ENCODE measurements at places on chromosomes 2 and 18.

DNA sequence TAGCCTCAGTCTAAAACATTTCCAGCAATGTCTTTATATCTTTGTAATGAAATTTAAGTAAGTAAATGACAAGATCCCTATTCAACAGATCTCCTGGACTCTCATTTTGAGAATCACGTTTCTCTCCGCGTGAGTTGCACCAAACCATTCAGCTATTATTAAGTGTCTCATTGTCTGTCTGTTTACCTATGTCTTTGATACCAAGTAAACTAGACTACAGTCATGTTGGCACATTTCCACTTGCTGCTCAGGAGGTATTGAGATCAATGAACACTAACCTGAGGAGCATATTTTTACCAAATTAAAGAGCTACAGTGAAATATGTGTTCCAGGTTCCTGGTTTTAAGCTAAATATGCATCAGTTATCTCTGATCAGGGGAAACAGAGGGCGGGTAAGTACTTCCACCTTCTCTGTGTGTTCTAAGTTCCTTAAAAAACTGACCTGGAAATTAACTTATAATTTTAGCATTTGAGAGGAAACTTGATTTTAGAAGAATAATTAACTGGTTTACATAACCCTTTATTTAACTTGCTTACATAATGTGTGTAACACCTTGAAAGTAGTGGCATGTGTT is 125.8 kb downstream of the OSBPL6 start:
- no peak for DNase-seq

DNA sequence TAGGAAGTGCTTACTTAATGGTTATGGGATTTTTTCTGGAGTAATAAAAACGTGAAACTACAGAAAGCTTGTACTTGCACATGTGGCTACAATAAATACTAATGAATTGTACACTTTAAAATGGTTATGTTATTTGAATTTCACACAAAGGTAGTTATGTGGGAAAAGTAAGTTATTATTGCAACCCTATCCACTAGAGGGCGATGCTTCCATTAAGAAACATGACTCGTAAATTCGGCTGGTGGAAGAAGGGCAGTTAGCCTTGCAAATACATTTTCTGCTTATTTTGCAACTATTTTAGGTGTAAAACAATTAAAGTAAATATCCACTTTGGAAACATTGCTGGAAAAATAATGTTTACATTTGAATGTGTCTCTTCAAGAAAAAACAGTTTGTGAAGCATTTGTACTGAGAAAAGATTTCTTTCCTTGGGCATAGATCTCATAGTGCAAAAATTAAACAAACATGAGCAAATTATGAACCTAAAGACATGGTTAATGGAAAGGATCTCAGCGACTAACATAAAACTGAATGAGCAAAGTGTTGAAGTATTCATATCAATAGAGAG is 68.1 kb upstream of the CSRNP3 start:
- peak; percentile 58 for DNase-seq

DNA sequence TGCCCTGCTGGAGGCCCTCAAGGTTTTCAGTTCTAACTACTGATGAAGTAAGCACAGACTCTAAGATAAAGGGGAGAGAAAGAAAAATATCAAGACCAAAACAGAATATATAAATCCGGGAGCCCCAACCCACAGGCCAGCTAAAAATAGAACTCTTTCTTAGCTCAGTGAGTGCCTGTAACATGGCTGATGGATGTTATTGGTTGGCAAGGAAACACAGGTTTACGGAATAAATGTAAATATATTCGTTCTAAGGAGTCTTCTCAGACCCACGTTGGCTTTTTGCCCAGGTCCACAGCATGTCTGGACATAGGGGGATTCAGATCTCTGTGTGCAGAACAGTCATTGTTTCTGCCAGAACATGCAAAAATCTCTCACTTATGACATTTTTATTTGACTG is 139.0 kb upstream of the SERPINE2 start:
- no peak for DNase-seq

DNA sequence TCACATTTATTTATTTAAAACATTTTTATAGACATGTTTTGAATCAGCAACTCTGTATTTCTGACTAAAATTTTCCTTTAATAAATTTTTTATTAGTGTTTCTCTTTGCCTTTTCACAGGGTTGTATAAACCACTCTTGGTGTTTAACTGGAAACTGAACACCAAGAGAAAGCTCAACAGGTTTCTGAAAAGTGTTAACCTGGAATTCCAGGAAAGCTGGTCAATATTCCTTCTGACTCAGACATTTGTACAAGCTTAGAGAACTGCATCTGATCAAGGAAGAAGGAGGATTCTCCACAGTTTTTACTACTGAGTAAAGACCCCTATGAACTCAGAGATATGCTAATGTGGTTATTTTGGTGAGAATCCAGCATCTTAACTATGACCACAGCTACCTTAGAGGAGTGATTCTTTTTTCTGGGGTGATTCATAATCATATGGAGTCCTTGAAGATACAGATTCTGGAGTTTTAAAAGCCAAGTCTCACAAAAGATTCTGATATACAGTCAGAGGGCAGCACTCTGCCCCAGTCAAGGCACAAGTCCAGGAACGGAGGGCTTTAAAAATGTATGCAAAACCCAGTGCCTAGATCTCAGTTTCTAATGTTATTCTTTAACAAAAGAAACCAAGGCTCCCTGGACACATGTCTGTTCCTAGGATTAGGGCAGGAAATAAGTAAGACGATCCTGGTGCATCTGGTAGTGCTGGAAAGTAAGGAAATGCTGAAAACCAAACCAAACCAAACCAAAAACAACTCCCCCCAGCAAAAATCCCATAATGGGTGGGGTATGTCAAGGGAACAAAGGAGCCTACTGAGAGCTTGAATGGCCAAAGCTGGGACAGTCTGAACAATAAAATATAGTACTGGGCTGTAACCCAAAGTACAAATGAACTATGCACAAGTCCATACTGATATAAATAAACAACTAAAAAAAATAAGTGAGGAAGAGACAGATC is 85.1 kb upstream of the FZD5 start:
- no peak for DNase-seq

GRCh38 chr2:166716968-166717367 is 171.3 kb upstream of the XIRP2 start:
- no peak for DNase-seq

- no peak for DNase-seq
These were observed 236.8 kb downstream of the ZBTB7C start for GRCh38 chr18:48172226-48173006.

GRCh38 chr2:167862296-167862695 is 385.1 kb downstream of the STK39 start:
- DNase-seq = no peak

Data from glomerular endothelial cell (primary cell).